Activated CD4-positive, alpha-beta T cell treated with anti-CD3 and anti-CD28 coated beads for 24 hours (primary cell): ENCODE measurements at places on chromosomes 1 and 21.

DNA sequence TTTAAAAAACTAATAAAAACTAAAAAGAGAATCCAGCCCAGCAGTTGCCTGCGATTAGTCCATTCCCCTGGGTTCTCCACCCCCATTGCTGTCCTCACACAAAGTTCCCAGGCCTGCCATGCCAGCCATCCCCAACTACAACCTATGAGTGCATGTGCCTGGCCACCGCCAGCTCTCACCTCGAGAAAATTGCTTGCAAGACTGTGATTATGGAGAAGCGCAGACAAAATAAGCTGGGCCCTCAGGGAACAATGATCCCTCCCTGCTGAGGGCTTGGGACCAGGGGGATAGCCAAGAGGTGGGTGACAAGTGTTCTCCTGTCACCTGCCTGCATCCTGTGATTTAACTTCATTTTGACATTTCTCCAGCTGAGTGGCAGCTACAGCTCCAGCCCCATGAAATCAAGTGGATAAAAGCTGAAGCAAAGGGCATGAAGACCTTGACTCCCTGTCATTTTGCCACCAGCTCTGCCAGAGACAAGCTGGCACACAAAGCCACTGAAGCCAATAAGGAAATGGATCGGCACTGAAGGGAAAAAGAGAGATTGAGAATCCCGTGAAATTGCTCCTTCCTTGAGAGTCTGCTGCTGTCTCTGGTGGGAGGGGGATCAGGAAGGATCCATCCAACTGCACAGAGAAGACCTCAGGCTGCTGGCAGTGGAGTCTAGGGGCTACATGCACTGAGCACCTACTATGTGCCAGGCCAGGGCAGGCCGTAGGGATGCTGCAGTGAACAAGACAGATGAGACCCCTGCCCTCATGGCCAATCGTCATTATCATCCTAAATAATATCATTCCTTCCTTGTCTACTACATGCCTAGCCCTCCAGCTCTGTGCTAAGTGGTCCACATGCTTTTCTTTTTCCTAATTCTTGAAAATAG lies 40.7 kb downstream of the MATN1 start:
- DNase-seq, result no peak

- no peak for DNase-seq
Measured at GRCh38 chr1:237124856-237125462, 83.0 kb downstream of the RYR2 start.

DNA sequence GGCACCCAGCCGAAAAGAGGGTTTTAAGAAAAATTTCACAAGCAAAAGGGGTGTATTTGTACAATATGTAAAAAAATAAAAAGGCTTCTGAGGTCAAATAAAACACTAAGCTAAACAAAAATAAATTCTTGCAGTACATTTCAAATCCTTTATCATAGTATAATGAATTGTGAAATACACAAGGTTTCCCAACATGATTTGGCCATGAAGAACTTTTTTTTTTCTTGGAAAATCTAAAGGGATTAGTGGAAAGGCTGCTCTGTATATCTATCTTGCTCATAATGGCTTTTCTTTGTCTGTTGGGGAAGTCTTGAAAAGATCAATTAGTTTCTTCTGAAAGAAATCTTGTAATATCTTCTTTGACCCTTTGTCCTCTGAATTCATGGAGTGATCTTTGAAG lies 593.4 kb downstream of the PLPP3 start:
- DNase-seq, result no peak

- DNase-seq, result no peak
Measured at GRCh38 chr1:214740471-214740870, 137.5 kb downstream of the CENPF start.

DNA sequence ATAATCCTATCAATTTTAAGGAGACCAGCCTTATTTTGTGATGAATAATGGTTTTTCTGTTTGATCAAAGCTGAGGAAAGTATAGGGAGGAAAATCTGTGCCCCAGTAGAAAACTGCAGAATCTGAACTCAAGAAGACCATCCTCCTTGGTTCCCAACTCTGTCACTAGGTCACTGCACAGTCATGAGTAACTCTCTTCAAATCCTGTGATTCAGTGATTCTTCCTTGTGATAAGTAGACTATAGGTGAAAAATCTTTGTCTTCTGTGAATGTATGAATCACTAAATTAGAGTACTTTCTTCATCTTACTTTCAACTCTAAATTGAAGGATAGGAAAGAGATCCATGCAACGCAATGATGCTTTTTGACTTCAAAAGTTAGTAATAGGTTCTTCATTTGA lies 13.3 kb upstream of the OR2L5 start:
- DNase-seq, result no peak

DNA sequence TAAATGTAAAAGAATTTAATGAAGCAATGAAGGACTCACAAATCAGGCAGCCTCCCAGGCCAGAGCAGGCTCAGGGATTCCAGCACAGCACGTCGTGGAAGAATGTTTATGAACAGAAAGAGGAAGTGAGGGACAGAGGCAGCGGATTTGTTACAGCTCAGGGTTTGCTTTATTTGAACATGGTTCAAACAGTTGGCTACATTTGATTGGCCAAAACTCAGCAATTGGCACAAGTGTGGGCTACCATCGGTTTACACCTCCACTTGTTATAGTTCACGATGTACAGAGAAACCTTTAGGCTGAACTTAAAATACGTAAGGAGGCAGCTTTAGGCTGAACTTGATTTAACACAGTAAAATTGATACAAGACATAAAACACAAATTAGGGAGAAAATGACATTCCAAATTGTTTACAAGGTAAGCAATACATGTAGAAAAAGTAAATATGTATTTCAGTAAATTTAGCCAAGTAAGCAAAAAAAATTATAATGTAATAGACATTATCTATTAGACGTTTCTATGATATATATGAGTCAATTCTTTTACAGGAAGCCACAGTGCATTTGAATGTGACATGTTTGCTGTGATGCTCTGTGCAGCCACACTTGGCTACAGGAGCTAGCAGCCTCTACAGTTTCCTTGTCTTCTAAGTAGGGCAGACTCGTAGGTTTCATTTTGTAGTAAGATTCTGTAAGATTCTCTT lies 126.5 kb downstream of the ADSS2 start:
- no peak for DNase-seq
